ENCODE measurements at places on chromosomes 16 and 17.

DNA sequence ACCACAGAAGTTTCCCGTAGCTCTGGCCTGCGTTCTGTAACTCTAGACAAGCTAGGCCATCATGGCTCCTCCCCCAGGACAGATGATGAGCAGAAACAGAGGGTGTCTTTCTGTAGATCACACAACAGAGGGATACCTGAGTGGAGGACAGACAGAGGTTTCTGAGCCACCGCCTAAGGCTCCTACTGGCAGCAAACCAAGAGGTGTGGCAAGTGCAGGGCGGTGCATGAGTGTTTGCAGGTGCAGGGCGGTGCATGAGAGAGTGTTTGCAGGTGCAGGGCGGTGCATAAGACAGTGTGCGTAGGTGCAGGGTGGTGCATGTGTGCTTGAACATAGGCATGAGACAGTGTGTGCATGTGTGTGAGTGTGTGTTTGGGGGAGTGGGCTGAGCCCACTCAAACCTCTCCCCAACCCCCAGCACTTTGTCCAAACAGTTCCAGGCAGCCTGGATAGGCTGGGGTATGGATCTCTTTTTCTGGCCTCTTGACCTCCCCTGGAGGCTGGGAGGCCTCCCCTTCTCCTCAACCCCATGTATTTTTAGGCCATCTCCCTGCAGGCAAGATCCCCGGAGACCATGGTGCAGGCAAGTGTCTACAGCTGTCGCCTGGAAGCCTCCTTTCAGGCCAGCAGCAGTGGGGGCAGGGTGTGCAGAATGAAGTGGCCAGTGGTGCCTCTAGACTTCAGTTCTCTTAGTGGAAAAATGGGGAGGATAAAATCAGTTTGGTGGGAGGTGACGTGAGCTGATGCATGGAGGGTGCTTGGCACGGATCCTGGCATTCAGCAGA is 53.4 kb upstream of the CBX4 start:
- DNase-seq, result no peak

DNA sequence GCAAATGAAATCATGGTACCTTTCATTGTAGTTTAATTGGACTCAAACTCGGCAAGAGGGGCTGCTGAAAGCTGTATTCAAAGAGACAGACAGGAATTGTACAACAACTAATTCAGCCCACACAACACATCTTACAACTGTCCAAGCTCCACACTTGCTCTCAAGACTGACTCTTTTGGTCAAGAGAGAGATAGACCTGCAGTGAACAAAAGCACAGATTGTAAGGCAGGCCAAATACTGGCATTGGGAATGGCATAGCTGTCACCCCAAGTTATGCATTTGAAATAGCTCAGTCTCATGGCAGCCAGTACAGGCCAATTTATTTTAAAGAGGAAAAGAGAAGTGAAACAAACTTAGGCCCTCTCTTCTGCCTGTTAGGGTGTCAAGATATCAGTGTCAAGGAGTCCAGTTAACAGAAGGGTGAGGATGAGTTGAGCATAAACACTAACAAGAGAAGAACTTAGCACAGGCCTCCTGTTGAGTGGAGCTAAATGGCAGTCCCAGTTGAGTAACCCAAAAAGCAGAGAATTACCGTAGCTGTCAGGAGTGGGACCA is 215.7 kb downstream of the IRX3 start:
- no peak for DNase-seq

DNA sequence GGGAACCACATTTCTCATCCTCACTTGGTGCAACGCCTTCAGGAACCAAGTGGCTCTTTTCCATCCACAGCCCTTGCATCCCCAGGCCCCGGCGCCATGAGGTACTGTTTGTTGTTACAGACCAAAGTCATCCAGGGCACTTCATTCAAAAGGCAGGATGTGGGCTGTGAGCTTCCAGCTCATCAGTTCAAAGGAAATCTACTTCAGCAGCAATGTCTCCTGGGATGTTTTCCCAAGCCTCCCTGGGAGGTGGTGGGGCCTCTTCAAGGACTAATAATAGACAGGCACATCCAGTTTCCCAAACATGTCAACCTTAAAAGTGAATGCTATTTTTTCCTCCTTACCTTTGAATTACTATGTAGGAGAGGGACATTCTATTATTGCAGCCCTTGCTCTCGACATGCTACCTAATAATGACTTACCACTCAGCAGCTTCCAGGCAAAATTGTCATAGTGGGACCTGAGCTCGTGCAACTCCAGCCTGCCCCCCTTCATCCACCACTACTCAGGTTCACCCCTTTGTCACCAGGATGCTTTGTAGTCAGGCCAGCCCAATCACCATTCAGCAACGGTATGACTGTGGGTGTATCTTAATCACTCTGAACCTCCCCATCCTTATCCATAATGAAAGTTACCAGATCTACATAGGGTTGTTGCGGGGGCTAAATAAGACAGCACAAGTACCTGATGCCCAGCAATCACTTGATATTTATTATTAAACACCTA is 1.7 kb upstream of the PRKCB start:
- no peak for DNase-seq

DNA sequence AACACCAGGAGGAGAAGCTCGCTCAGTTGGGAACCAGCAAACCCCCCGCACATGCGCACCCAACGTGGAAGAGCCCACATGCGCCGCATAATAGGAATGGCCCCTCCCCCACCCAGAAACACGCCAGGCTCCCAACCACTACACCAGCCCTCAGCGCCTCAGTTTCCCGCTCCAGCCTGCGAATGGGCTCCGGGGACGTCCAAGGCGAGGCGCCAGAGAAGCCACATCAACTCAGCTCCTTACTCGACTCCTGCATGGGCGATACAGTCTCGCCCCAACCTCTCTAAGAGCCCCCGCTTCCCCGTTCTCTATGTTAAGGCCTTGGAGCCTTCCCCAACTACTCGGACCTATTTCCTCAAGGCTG is 504 bp downstream of the SRSF1 start:
- DNase-seq, result peak; percentile 83

GRCh38 chr17:42917236-42917603 is 16.6 kb downstream of the G6PC1 start:
- DNase-seq, result no peak

DNA sequence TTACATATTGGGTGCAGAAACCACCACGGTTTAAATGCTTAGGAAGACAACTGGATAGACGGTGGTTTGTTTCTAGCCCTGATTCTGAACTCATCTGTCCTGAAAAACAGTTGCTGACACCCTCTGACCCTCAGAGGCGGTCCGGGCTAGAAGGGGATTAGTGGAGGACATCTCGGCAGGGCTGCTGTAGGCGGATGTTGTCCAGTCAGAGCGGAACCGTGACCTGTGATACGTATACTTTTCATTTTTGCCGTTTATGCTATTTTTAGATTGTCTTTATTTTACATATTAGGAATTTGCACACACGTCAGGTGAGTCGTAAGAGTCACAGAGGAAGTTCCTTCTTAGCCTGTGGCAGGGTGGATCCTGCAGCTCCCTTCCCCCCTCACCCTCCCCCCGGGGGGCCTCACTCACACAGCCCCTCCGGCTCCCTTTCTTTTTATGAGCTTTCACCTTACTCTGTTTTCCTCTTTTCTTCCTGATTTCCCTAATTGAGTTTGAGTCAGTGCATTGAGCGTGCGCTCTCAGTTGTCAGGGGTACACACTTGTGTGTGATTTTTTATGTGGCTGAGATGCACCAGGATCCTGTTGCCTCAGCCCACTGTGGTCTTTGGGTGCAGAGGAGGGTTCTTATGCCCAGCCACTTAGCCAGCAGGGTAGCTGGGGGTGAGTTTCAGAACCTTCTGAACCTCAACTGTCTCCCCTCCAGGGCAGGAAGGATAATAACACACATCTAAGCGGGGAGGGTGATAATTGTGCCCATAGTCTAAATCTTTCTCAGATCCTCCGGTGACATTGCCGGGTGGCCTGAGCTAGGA is 211.1 kb upstream of the CHMP6 start:
- no peak for DNase-seq

- DNase-seq, result no peak
These were observed 8.2 kb downstream of the CAVIN1 start for GRCh38 chr17:42414704-42415409.

DNA sequence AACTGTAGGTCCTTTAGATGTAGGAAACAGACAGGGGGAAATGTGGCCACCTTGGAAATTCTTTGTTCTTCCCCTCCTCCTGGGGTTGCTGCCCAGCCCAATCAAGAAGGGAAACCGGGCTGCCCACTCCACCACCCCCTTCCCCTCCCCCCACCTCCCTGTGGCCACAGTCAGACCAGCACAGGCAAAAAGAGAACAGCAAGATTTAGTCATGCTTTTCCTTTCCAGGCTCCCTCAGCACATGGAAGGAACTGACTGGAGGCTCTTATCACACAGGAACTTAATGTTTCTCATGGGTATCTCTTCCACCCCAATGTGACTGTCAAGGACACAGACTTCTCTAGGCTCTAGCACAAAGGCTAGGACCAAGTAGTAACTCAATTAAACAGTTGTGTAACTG is 3.0 kb upstream of the CCL1 start:
- DNase-seq, result no peak

DNA sequence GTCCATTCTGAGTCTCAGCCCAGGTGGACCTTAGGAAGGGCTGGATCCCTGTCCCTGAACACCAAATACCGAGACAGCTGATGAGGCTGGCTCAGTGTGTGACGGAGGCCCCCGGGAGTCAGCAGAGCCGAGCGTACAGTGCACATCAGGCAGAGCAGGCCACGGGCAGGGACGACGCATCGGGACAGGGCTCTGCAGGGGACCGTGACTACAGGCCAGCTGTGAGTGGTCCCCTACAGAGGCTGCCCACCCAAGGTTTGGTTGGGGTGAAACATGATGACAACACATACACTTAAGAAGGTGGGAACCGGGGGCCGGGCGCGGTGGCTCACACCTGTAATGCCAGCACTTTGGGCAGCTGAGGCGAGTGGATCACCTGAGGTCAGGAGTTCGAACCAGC is 6.4 kb downstream of the CCDC137 start:
- DNase-seq, result no peak

DNA sequence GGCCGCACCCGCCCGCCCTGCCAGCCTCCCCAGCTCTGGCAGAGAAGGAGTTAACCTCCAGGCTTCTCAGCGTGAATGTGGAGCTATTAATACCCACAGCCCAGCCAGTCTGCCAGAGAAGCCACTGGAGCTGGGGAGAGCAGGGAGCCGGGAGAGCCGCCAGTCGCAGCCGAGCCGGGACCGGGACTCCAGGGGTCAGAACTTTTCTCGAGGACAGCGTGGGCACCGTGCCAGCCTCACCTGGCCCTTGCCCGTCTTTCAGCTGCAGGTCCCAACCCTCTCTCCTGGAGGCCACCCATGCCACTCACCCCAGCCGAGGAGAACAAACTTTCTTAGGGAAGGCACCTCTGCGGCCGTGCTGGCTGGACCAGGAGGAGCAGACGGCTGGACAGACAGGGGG is 33.8 kb upstream of the SBK1 start:
- DNase-seq, result peak; percentile 50

Measured in right hindlimb (tissue), 1 donor.